GM12878 (cell line): ENCODE measurements at places on chromosomes 2 and 18. TPM values are rescaled to one million over a fixed set of nuclear protein-coding genes. Genes with fewer than 3 reads are reported as not detected.
A peak's percentile ranks its signal among the peaks of the same experiment; 100 is the strongest.

GKN2 gene
- total RNA-seq = not detected in 2 replicates

CYP27A1 gene
- total RNA-seq = 0.61 and 0.72 TPM in 2 replicates

RNASEH1 gene
- total RNA-seq = 30.5 and 34.9 TPM in 2 replicates

GRCh38 chr2:186783254-186783653 is 65.7 kb downstream of the ZSWIM2 start:
- H3K4me1 ChIP-seq = no peaks in the 10 kb centered on the region
- H3K27me3 ChIP-seq = no peaks in the 10 kb centered on the region
- no peak overlapping the region for H3K27ac ChIP-seq
- no peak overlapping the region for H3K4me3 ChIP-seq

DPP10 gene
- not detected in 2 replicates for total RNA-seq

GRCh38 chr2:235605312-235606003 is 111.6 kb downstream of the AGAP1 start:
- H3K4me3 ChIP-seq = no peak overlapping the region
- no peak for DNase-seq
- H3K27ac ChIP-seq = no peak overlapping the region
- no peaks in the 10 kb centered on the region for H3K4me1 ChIP-seq

TUBB8B gene
- not detected in 2 replicates for total RNA-seq

GRCh38 chr2:173400760-173401159 is 46.1 kb downstream of the CDCA7 start:
- DNase-seq = no peak
- no peak overlapping the region for H3K27ac ChIP-seq
- H3K4me1 ChIP-seq = no peaks in the 10 kb centered on the region
- H3K27me3 ChIP-seq = peaks cover 6% of the 10 kb centered on the region; the same call in 1 of the 2 replicates
- H3K36me3 ChIP-seq = no peaks in the 10 kb centered on the region

DNA sequence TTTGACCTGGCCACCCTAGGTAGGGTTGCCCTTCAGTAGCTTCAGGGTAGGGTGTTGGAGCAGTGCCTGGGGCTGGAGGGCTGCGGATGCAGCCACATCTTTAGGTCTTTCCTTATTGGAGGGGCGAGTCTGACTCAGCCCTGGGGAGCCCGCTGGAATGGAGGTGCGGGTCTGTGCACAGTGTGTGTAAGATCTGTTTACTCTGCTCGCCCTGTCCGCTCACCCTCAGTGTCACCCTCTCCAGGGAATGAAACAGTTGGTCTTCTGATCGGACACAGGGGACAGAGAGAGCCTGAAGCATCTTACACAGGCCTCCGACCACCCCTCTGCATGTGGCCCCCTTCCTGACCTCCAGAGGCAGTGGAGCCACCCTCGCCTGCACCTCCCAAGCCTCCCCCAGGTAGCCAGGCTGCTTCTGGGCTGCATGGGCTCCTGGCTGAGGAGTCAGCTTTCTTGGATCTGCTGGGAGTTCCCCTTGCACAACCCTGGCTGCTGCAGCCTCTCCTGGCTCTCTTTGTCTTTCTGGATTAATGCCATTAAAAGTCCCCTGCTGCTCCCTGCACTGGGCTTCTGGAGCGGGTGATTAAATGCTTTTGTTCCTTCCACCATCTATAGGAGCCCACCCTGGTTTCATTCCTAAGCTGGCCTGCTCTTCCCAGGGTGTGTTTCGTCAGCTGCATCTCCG is 82.6 kb downstream of the ASB1 start:
- no peak overlapping the region for H3K27ac ChIP-seq
- H3K4me1 ChIP-seq = no peaks in the 10 kb centered on the region
- H3K4me3 ChIP-seq = no peak overlapping the region

DNA sequence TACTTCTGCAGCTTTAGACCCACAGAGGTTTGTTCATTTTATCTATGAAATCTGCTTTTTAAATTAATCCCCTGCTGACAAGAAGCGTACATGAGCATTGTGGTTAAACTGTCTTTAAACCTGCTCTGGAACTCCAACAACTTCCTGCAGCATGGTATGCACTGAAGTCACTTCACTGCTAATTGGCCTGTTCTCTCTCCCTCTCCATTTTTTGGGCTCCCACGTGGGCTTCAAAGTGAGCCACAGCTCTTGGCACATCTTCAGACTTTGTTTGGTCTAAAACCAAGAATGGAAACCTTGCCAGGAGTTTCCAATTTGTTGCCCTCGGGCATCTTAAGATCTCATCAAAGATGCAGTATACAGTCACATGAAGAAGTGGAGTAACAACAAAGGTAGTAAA is 311.4 kb downstream of the LRRTM1 start:
- no peak overlapping the region for H3K4me3 ChIP-seq
- H3K4me1 ChIP-seq = no peaks in the 10 kb centered on the region
- no peak for DNase-seq
- no peaks in the 10 kb centered on the region for H3K36me3 ChIP-seq
- H3K27ac ChIP-seq = no peak overlapping the region

GRCh38 chr2:160293391-160294091 is 93.5 kb upstream of the ITGB6 start:
- H3K4me1 ChIP-seq = no peaks in the 10 kb centered on the region
- no peak overlapping the region for H3K4me3 ChIP-seq
- H3K27me3 ChIP-seq = no peaks in the 10 kb centered on the region; the same call in none of the 2 replicates

GRCh38 chr2:118232796-118233195 is 144.5 kb downstream of the INSIG2 start:
- no peak for DNase-seq
- H3K27ac ChIP-seq = no peak overlapping the region
- H3K27me3 ChIP-seq = no peaks in the 10 kb centered on the region
- H3K36me3 ChIP-seq = no peaks in the 10 kb centered on the region

DNA sequence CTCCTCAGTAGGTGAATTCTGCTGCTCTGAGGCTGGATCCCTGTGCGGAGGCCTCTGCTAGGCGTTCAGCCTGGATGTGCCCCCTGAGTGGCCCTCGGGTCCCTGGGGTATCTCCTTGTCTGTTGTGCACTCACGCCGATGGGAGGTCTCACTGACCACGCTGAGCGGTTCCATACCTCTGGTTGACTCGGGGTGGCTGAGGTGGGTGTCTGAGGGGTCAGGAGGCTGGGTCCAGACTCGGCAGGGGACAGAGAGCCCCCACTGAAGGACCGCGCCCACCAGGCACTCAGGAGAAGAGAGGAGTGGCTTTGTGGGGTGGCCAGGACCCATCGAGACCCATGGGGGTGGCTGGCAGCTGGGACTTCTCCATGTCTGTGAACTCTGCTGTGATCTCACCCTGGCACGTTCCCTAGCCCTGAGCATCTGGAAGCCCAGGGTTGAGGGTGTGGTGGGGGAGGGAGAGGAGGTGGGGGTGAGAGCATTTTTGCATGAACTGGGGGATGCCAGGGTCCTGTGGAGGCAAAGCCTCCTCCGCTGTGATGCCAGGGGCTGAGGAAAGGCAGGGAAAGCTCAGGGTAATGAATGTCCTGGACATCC is 53.7 kb downstream of the TWIST2 start:
- no peaks in the 10 kb centered on the region for H3K4me1 ChIP-seq
- no peaks in the 10 kb centered on the region for H3K36me3 ChIP-seq
- no peak overlapping the region for H3K27ac ChIP-seq
- no peaks in the 10 kb centered on the region for H3K27me3 ChIP-seq

KIAA2012 gene
- total RNA-seq = not detected in 2 replicates

DNA sequence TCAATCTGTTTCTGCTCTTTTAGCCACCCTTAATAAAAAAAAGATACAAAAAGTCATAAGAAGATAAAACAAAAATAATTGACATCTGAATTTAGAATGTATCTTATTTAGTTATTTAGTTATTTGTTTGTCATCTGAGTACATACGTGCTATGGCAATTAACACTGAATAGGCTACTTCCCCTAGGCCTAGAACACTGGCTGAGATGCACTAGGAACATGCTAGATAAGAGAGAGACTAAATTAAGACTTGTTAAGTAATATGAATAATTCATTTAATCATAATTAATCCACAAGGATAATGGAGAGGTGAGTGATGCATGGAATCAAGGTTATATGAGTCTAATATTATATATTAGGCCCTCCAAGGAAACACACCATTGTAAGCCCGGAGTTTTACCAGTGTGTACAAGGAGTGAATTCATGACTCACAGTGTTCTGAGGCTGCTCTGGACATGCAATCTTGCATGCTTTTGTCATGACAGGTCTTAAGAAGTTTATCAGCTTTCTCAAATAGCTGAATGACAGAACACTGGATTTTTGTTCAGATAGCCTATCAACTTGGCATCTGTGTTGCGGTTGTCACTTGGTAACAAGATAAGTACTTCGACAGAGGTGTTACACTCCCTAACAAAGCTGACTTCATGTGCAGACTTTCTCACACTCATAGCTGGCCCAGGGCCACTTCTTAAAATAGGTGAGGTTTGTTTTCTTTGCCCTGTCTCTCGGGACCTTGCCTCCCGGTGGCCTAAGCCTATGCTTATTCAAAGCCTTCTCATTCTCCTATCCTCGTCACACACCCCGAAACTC is 5.0 kb upstream of the SERPINB2 start:
- H3K27me3 ChIP-seq = no peaks in the 10 kb centered on the region
- H3K27ac ChIP-seq = no peak overlapping the region
- DNase-seq = no peak
- H3K36me3 ChIP-seq = no peaks in the 10 kb centered on the region
- H3K4me1 ChIP-seq = no peaks in the 10 kb centered on the region

- no peaks in the 10 kb centered on the region for H3K27me3 ChIP-seq
- DNase-seq = no peak
- H3K4me3 ChIP-seq = no peak overlapping the region
- H3K4me1 ChIP-seq = no peaks in the 10 kb centered on the region
Observed at GRCh38 chr2:220224691-220225543, 597.5 kb downstream of the SLC4A3 start.

- H3K27ac ChIP-seq = peak overlapping the region; percentile 48; the same call in 1 of the 2 replicates
- H3K36me3 ChIP-seq = no peaks in the 10 kb centered on the region
- peaks cover 68% of the 10 kb centered on the region for H3K4me1 ChIP-seq
- no peak overlapping the region for H3K4me3 ChIP-seq
- no peak for DNase-seq
Observed at GRCh38 chr2:42099438-42100173, 51.8 kb downstream of the PKDCC start.

INPP5D gene
- 126 and 139 TPM in 2 replicates for total RNA-seq

GRCh38 chr2:103785432-103785831 is 1023.6 kb downstream of the TMEM182 start:
- no peaks in the 10 kb centered on the region for H3K36me3 ChIP-seq
- H3K4me1 ChIP-seq = no peaks in the 10 kb centered on the region
- no peak overlapping the region for H3K27ac ChIP-seq

OTOF gene
- total RNA-seq = 0.29 TPM in 1 of 2 replicates, not detected in the other

DNA sequence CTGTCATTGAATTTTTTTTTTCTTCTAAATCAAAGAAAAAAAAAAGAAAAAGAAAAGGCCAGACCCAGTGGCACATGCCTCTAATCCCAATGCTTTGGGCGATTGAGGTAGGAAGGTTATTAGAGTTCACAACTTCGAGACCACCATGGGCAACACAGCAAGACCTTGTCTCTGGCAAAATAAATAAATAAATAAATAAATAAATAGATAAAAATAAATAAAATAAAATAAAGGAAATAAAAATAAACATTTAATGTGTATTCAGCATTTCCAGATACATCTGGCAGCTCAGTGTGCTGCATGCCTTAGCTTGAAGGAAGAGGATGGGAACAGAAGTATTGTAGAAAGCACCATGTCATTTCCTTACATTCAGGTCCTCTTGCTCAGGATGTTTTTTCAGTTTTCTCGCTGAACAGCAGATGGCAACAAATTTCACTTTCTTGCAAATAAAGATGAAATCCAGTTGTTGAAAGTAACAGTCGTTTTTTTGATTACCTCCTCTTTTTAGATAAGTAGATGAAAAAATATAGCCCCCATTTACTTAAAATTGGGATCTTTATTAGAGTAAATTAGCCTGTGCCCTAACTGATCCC is 25.7 kb upstream of the FAM178B start:
- no peaks in the 10 kb centered on the region for H3K27me3 ChIP-seq
- DNase-seq = peak; percentile 16
- no peak overlapping the region for H3K27ac ChIP-seq
- H3K36me3 ChIP-seq = no peaks in the 10 kb centered on the region
- no peaks in the 10 kb centered on the region for H3K4me1 ChIP-seq
- H3K4me3 ChIP-seq = no peak overlapping the region

GRCh38 chr2:238892204-238892500 is 44.3 kb downstream of the TWIST2 start:
- no peak overlapping the region for H3K27ac ChIP-seq
- no peaks in the 10 kb centered on the region for H3K4me1 ChIP-seq
- DNase-seq = no peak
- H3K36me3 ChIP-seq = no peaks in the 10 kb centered on the region
- H3K27me3 ChIP-seq = no peaks in the 10 kb centered on the region

DNA sequence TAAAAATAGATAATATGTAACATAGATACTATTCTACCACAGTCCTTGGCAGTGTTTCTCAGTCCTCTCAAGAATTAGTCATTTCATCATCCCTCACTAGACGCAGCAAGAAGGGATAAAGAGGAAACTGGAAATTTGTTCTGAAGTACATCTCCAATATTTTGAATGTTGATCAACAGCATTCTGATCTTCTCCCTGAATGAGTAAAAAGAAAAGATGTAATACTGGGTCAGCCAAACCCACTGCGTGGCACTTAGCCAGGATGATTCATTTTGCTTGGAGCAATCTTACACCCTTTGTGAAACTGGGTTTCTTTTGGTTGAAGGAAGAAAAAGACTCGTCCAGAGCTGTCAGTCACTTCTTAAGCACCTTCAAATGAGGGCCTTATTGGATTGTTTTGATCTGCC is 54.1 kb downstream of the TAF1B start:
- H3K4me1 ChIP-seq = peaks cover 3% of the 10 kb centered on the region; the same call in 1 of the 2 replicates
- no peak overlapping the region for H3K4me3 ChIP-seq
- H3K27me3 ChIP-seq = no peaks in the 10 kb centered on the region
- H3K27ac ChIP-seq = 0 out of 2 replicates have a peak overlapping the region, but pooled peaks have one; percentile 2
- H3K36me3 ChIP-seq = no peaks in the 10 kb centered on the region

DNA sequence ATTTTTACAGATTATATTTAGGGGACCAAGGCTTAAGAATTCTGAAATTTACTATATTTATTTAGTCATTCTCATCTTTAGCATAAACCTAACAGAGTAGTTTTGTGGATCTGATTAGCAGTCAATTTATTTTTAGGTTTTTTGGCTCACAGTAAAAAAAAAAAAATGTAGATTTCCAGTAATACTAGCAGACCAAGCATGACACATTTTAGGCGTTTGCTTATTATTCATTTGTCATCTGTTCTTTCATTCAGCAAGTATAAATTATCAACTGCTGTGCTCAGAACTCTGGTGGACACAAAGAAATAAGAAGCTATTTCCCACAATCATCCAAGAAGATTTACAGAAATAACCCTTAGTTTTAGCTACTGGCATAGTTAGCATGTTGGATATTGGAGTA is 20.6 kb downstream of the PDE1A start:
- no peaks in the 10 kb centered on the region for H3K36me3 ChIP-seq
- H3K4me3 ChIP-seq = no peak overlapping the region
- H3K27me3 ChIP-seq = no peaks in the 10 kb centered on the region
- no peak for DNase-seq
- no peaks in the 10 kb centered on the region for H3K4me1 ChIP-seq

DNA sequence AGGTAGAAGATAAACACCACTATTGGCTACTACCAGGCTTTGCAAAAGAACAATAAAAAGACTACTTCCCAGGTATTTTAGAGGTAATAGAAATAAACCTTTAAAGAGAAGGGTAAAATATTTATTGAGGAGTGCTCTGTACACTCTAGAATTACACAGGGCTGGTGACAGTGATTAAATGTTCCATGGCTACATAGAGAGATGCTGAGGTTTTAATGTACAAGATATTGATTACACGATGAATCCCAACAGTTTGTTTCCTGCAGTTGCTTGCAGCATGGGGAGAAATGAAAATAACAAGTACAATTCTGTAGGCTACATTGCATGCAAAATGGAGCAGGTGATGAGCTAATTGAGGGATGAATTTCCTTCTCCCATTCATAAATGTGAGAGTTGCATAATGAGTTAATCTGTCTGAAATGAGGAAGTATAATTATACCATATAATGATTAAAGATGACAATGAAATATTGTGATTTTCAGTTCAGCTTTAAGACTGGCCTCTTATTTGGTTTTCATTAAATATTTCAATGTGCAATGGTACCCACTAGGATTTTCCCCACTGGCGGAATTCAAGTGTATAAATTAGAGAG is 266.1 kb downstream of the SOCS6 start:
- no peaks in the 10 kb centered on the region for H3K27me3 ChIP-seq
- no peaks in the 10 kb centered on the region for H3K36me3 ChIP-seq
- H3K4me1 ChIP-seq = no peaks in the 10 kb centered on the region
- no peak overlapping the region for H3K27ac ChIP-seq
